CD4-positive, alpha-beta T cell treated with Interleukin-21 for 1 hour (primary cell): ENCODE measurements at places on chromosomes 7 and 10.

DNA sequence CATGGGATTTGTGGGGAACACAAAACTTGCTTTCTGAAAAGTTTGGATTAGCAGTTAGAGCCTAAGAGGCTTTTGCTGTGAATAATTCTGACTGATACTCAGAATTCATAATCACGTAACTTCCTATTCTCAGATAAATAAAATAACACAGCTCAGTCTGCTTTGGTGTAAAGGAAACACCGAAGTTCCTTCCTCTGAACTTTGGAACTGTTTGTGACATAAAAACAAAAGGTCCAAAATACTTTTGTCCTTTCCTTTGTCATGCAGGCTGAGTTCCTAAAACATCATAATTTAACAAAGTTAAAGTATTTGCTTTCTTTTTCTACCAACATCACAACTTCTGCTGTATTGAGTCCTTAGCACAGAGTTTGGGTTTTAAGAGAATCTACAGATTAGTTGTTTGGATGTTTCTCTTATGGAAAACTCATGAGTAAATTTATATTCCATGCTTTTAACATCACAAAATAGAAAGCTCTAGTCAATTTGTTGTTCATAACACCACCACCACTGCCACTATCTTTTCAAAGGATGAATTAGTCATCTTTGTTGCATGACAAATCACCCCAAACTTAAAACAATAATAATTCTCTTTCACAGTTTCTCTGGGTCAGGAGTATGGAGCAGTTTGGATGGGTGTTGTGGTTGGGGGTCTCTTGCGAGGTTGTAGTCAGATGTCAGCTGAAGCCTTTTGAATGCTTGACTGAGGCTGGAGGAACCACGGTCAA, 123.4 kb downstream of the REEP3 start:
- no peak for DNase-seq

GRCh38 chr10:20004087-20004523, 187.9 kb downstream of the PLXDC2 start:
- peak; percentile 8 for DNase-seq

DNA sequence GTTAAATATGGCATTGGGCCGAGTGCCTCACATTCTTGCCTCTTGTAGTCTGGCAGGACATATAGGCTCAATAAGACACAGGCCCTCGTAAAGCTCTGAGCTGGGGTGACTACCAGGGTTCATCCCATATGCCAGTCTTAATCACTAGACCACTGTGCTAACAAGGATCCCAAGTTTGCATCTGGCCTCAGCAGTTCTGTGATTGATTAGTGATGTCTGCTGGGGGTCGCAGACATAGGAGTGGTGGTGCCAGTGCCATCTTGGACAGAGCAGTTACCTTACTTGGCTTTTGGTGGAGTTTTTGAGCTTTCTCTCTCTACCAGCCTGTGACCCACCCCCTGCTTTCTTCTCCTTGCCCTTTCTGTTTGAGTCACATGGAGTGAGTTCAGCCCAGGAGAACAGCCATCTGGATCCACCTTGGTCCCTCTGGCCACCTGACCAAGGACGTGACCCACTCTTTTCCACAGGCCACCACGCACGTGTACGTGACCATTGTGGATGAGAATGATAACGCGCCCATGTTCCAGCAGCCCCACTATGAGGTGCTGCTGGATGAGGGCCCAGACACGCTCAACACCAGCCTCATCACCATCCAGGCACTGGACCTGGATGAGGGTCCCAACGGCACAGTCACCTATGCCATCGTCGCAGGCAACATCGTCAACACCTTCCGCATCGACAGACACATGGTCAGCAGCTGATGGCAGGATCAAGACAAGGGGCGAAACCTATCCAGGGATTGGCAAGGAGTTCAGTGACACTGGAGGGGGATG, 4.1 kb upstream of the VSIR start:
- no peak for DNase-seq

- no peak for DNase-seq
Observed at GRCh38 chr7:127730658-127731276, 78.8 kb downstream of the SND1 start.

DNA sequence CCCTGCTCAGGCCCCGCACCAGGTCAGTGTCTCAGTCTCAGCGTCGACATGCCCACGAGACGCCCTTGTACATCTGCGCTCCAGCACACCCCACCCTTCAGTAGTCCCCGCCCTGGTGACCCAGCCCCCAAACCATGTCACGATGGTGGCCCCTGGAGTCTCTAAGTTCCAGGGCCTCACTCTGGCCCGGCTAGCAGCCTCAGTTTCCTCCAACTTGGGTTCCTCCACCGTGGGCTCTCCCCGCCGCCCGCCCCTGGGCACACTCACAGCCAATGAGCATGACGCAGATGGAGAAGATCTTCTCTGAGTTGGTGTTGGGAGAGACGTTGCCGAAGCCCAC, 27.0 kb downstream of the KCNH2 start:
- DNase-seq = no peak

DNA sequence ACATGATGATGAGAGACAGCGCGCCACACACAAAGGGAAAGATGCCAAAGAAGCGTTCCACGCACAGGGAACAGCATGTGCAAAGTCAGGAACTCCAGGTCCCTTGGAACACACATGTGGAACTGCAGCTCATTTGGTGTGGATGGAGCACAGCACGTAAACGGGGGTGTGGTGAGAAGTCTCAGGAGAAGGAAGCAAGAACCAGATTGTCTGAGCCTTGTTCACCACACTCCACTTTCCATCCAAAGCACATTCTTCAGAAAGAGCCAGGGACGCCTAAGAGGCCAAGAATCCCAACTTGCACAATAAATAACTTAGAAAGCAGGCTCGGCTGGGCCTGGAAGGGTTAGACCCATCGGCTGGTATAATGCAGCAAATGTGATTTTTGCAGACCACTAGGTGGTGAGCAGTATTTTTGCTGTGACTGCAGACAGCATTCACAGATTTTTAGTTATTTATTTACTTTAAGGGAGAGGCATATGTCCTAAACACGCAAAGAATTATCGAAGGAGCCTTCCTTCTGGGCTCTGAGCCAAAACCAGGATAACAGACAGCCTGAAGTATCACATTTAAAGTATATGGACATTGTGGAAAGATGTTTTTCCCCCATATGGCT, 27.9 kb upstream of the ASCC1 start:
- peak; percentile 22 for DNase-seq

DNA sequence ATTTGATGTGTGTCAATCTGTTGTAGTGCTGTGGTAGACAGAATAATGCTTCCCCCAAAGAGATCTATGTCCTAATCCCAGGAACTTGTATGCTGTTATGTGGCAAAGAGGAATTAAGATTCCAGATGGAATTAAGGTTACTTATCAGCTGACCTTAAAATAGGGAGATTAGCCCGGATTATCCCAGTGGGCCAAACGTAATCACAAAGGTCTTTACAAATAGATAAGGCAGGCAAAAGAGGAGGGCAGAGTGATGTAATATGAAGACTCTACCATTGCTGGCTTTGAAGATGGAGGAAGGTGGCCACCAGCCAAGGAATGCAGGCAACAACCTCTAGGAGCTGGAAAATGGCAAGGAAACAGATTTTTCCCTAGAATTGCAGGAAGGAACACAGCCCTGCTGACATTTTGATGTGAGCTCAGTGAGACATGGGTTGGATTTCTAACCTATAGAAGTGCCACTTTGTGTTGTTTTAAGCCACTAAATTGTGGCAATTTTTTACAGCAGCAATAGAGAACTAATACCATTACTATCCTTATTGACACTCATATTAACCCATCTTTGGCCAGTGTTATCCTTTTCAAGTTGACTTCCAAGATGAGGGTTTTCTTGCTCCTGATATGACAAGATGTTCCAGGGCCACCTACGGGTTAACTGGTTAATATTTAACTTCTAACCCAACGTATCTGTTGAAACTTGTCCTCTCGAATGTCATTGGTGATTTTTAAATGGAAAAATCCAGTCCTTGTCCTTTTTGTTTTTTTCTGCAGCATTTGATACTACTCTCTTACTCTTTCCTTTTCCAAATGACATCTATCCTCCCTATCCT, 29.3 kb downstream of the CYCS start:
- DNase-seq = no peak

GRCh38 chr7:1352656-1353271, 106.5 kb downstream of the MICALL2 start:
- DNase-seq = no peak

GRCh38 chr7:20183086-20183485, 34.1 kb downstream of the MACC1 start:
- DNase-seq = no peak

GRCh38 chr7:143171697-143172096, 11.5 kb upstream of the TAS2R39 start:
- DNase-seq = no peak

DNA sequence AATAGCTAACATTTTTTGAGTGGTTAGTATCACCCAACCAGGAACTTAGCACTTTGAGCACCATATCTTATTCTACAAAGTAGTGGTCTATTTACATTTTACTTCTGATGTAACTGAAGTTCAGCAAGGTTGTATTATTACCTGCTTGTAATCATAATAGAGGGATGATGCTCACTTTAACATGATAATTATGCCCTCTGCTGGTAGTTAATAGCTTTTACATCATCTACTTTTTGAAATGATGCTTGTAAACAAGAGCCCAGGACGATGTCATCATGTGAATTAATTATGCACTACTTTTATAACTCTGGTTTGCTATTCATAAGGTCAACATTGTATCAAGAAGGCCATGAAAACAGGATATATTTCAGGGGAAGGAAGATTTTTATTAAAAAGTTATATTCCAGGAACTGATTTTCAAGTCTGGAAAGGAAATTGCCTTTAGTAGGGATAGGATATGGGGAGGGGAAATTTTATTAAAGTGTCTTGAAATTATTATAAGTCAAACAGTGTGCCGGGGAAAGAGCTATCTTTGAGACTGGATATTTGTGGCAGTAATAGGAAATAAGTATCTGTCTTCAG, 80.3 kb upstream of the SCIN start:
- DNase-seq = peak; percentile 34

- no peak for DNase-seq
Observed at GRCh38 chr7:72243329-72243728, 168.8 kb downstream of the CALN1 start.

DNA sequence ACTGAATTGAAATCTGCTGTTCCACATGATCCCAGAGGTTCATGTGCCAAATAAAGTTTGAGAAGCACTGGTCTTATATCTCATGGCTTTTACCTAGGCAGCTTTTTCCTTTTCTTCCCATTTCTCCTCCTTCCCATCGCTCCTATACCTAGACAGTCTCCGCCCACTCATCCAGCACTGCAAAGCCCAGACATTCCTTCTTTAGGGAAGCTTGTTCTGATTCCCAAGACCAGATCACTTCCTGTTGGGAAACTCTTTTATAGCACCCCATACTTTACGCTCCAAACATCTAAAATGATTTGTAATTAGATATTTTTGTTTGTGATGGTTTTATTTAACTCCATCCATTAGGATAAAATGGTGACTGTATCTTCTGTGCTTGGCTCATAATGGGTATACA, 75.9 kb downstream of the BMPER start:
- no peak for DNase-seq

DNA sequence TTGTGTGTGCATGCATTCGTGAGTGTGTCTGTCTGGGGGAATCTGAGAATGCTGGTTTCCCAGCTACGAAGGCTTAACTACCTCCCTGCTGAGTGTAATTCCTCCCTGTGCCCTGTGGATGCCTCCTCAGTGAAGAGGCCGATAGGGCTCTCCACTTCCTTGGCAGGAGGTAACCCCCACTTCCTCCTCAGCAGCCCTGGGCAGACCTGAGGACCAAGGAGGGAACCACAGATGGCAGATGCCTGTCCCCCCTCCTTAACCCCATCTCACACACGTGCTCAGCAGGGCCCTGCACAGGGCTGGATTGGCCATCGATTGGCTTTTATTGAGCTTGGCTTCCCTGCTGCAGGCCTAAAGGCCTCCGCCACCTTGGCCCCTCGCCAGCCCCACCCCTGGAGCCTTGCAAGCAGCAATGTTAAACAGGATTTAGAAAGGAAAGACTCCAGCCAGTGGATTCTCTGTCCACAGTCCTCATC, 45.6 kb upstream of the LRRC4 start:
- DNase-seq = no peak

- no peak for DNase-seq
Observed at GRCh38 chr7:108234971-108235450, 104.8 kb upstream of the LAMB4 start.

- no peak for DNase-seq
Observed at GRCh38 chr7:84218681-84219080, 24.1 kb upstream of the SEMA3A start.

- no peak for DNase-seq
Observed at GRCh38 chr7:4260867-4261600, 421.1 kb upstream of the FOXK1 start.

DNA sequence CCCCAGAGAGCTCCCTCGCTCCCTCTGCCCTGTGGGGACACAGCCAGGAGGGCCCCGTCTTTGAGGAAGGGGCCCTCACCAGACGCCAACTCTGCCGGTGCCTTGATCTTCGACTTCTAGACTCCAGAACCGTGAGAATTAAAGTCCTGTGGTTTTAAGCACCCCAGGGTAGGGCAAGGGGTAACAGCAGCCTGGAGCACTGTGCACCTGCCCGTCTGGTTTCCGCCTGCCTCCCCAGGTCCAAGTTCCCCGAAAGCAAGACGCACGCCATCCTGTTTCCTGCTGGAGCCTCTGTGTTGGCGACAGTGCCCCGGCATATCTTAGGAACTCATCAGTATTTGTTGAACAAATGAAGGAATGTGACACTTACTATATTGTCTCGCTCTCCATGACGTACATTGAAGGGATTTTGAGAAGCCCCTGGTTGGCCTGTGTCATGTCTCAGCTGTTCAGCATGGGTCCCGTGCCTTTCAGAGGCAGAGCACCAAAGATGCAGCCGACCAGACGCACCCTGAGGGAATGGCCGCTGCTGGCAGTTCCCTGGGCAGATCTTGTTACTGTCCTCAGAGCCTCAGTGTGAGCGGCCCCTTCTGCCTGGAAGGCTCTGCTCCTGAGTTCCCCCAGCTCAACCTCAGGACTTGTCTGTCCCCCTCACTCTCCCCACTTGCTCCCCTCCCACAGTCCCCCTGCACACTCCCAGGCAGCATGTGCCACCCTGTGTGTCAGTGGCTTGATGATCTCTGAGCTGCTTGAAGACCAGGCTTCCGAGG, 226.2 kb downstream of the TCERG1L start:
- DNase-seq = no peak

- DNase-seq = no peak
Observed at GRCh38 chr10:70234668-70235447, 1.6 kb upstream of the PPA1 start.

GRCh38 chr10:121059351-121059750, 208.2 kb downstream of the WDR11 start:
- no peak for DNase-seq

DNA sequence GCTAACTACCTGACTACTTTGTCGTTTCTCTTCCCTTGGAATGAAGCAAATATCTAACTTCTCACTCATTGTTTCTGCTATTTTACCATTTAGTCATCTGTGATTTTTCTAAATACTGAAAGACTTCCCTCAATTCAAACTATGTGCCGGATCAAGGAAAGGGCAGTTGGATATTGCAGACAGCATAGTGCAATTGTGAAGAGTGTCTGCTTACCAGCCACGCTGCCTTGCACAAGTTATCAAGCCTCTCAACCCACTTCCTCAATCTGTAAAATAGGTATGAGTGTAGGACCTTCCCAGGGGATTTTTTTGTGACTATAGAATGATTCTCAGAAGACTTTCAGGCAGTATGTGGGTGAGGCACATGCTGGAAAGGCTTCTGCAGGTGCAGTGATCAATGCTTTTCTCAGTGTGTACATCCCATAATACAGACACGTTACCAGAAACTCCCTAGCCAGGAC, 54.3 kb downstream of the EGFR start:
- no peak for DNase-seq
